ENCODE measurements at places on chromosomes 2 and 18.

GRCh38 chr2:233470011-233470687 is 96.4 kb downstream of the USP40 start:
- DNase-seq, result no peak

GRCh38 chr2:13260402-13260801 is 543.7 kb downstream of the TRIB2 start:
- no peak for DNase-seq

- DNase-seq, result peak; percentile 45
Observed at GRCh38 chr2:218777276-218777990, 4.5 kb upstream of the CYP27A1 start.

GRCh38 chr2:220044383-220044782 is 417.0 kb downstream of the SLC4A3 start:
- no peak for DNase-seq
